ENCODE measurements at places on chromosomes 11 and 22.

- DNase-seq, result no peak
Observed at GRCh38 chr11:111039982-111040381, 205.5 kb upstream of the POU2AF2 start.

GRCh38 chr22:17435375-17435774, 66.1 kb downstream of the CECR2 start:
- DNase-seq, result no peak

GRCh38 chr22:29110946-29111345, 38.1 kb downstream of the KREMEN1 start:
- no peak for DNase-seq

DNA sequence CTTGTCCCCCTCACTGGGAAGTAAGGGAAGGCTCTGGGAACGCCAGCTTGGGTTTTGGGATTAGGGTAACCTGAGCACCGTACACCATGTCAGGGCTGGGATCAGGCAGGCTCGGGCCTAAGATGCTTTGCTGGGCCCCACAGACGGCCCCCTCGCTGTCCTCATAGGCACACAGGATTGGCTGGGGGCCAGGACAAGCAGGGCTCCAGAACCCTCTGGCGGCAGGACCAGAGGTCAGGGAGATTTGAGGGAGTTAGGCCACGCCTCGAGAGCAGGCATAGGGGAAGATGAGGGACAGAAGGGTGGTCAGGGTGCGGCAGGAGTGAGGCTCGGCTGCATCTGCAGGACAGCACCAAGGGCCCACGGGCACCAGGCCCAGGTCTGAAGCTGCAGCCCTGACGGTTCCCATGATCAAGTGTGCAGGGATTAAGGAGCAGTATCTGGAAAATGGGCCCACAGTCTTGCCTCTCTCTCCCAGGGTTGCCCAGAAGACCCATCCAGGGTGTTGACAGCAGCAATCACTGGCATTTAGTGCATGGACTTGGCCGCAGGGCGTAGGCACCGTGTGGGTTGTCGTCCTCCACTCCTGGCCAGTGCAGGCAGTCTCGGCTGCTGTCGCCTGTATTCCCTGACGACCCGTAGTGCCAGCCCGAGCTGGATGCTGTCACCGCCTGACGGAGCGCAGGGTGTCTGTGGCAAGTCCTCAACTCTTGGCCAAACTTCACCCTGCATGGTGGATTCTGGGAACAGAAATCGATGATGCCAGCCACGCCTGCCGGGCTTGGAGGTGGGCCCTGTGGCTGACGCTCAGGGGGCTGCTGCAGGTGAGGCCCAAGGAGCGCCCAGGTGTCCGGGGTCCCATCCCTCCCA, 15.7 kb upstream of the GNB1L start:
- DNase-seq, result no peak

GRCh38 chr11:47225552-47226400, 11.0 kb downstream of the DDB2 start:
- no peak for DNase-seq

GRCh38 chr11:47409440-47410369, 1.3 kb downstream of the SLC39A13 start:
- no peak for DNase-seq
